ENCODE measurements at places on chromosomes 6 and 20. TPM values are rescaled to one million over a fixed set of nuclear protein-coding genes. Genes with fewer than 3 reads are reported as not detected.

GRCh38 chr20:62918147-62918546 is 8.2 kb downstream of the DIDO1 start:
- DNase-seq: no peak

- no peak for DNase-seq
Measured at GRCh38 chr6:105550955-105551620, 148.2 kb upstream of the PREP start.

DNA sequence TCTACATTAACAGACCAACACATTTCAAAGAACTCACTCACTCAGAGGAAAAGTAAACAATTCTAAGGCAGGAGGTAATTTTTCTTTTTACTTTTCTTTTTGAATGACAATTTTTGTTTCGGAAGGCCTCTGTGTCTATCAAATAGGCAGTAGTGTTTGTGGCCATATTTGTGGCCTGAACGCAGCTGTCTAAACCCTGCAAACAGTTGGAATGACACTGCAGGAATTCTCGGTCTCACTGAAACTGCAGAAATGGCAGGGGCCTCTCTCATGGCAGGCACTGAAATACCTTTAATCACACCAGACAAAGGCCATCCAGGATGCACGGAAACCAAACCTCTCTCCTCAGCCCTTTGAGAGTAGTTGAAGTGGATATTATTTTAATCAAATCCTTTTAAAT is 30.4 kb downstream of the FYN start:
- no peak for DNase-seq

The PRL gene
- not detected for total RNA-seq

Data from mucosa of gallbladder (tissue), 1 donor.